ENCODE measurements at places on chromosomes 5 and 9.

GRCh38 chr5:144030904-144031303 is 139.6 kb downstream of the YIPF5 start:
- DNase-seq: no peak

- DNase-seq: no peak
These were observed 381.4 kb downstream of the DTWD2 start for GRCh38 chr5:118606940-118607339.

- peak; percentile 28 for DNase-seq
These were observed 50.2 kb upstream of the RNF38 start for GRCh38 chr9:36450110-36450732.

DNA sequence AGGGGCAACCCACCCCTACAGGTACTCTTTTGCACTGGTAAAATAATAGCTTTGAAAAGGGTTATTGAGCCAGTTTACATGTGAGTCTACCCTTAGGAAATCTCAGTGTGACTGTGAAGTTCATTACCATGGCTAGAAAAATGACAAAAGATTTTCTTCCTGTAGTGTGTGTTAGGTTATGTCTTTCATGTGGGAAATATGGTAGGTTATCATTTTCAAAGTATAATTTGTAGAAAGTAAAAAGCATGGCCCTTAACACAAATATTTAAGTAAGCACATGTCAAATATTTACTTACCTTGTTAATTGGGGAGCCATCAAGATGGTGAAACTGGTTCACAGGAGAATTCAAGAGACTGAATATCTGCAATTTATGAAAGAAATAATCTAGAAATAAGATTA is 37.3 kb upstream of the PLPP1 start:
- no peak for DNase-seq

DNA sequence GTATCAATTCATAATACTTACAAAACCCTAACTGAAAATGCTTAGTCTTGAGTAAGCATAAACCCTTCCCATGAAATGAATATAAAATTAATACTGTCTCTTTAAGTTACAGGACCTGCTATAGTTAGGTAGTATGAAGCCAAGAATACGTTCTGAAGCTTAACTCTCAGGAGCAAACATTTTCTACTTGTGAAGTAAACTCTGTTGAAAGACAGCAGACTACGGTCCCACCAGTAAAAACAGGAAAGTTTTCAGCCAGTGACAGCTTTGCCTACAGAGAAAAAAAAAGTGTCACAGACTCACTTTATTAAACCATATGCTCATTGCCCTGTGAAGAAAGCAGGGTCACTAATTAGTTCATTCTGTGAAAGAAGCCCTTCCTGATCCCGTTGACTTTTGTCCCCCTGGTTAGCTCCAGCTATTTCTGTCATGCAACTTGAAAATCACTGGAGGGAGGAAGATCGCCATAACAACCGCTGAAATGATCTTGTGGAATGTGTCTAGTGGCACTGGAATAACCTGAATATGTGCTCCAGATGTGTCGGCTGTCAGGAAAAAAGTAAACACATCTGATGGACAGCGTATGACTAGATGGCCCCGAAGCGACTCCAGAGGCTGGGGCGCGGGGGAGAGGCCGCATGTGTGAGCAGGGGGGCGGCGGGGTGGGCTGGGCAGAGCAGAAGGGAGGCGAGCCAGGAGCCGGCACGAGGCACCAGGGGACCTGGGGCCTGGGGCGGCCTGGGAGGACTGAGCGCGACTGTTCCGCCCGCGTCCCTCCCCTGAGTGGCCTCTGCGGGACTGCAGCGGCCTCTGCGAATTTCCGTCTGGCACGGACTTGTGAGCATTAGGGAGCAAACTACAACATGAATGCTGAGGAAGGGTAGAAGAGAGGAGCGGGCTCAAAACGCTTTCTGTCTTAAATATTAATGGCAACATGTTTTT is 41.9 kb downstream of the BNC2 start:
- no peak for DNase-seq

- DNase-seq: no peak
These were observed 56.2 kb upstream of the LPAR1 start for GRCh38 chr9:111094433-111094924.

GRCh38 chr5:175162036-175162435 is 281.9 kb downstream of the DRD1 start:
- DNase-seq: no peak
